CD4-positive, alpha-beta T cell treated with Interleukin-17A for 1 hour (primary cell): ENCODE measurements at places on chromosomes 3 and 15.

GRCh38 chr3:169563775-169564059 lies 99.8 kb downstream of the MECOM start:
- DNase-seq = no peak

- no peak for DNase-seq
Observed at GRCh38 chr3:10950476-10951294, 41.9 kb upstream of the SLC6A1 start.

- DNase-seq = no peak
Observed at GRCh38 chr3:113086560-113087461, 96.0 kb downstream of the GTPBP8 start.

GRCh38 chr3:173064631-173065030 lies 76.4 kb downstream of the SPATA16 start:
- no peak for DNase-seq

DNA sequence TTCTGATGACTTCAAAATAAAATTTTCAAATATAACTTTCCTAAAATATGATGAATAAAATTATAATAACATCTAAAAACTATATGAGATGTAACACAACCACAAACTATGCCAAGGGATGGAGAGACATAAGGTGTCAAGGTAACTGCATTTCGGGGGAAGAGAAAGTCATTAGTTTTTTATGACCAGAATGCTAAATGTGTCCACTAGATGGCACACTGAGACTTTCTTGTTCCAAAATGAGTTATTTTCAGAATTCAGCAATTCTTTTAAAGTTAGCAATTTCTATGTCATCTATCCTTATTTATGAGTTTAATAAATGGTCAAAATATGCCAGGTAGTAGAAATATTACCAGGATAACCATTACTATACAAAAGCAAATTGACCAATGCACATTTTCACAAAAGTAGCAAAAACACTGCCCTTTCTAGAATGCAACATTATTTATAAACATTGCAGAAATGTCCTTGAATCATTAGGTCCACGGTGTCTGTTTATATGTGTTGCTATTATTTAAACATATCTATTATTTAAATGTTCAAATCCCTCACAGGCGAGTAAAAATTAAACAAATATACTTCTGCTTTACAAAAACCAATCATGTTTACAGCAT lies 374.2 kb downstream of the PLCL2 start:
- DNase-seq = peak; percentile 62

DNA sequence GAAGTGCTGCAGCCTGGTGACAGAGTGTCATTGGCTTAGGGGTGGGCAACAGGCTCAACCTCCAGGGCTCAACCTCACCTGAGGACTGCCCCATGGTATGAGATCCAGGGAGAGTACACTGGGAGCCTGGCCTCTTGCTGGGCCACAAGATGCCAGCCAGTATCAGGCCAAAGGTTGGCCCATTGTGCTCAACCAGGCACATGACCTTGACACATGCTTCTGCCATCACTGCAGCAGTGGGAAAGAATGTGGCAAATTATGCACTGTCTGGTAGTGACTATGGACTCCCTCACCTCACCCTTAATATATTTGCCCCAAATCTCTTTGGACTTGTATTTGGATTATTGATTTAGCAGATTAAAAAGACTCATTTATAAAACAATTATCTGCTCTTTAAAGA lies 233.9 kb upstream of the GOLGA6L4 start:
- DNase-seq = no peak

DNA sequence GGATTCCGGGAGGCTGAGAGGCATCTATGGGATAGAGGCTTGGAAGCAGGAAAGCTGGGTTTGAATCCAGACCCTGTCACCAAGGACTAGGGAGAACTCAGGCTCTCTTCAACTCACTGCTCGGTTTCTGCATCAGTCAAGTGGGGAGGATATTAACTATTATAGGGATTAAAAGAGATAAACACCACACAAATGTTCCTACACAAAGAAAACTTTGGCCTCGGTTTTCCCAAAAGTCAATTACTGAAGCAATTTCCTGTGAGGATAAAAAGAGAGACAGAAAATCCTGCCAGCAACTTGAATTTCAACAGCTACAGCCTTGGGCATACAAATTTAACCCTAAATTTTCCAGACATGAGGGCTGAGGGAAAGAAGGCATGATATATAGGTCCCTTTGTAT lies 36.0 kb downstream of the ITGB5 start:
- DNase-seq = no peak

DNA sequence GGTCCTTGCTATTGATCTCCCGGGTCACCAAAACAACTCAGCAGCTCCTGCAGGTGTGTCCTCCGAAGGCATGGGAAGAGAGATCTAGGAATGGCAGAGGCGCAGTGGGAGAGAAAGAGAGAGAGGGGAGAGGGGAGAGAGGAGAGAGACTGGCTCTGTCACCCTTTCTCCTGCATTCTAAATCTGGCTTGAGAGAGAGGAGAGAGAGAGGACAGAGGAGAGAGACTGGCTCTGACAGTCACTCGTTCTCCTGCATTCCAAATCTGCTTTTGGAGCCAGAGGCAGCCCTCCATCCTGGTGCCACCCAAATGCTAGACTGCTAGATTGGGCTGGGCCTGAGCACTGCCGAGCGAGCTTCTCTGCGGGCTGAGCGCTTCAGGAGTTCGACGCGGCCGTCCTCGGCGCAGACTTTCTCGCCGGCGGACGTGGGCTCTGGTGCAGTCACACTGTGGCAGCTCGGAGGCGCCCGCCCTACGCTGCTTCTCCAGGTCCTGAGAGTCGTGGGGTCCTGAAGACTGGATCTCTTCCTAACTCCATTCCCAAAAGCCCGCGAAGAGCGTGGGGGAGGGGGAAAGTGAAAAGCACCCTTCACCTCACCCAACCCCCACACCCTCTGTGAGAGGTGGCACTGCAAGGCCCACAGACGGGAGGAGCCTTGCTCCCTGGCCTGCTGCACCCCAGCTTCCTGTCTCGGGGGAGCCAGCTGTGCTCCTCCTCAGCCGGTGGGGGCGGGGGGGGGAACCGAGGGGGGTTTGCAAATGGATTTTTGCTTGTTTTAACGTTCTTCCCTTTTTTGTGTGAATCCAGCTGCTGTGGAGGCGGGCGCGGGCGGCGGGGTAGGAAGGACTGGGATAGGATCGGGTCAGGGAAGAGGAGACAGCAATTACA lies 222.3 kb downstream of the MEIS2 start:
- DNase-seq = no peak

DNA sequence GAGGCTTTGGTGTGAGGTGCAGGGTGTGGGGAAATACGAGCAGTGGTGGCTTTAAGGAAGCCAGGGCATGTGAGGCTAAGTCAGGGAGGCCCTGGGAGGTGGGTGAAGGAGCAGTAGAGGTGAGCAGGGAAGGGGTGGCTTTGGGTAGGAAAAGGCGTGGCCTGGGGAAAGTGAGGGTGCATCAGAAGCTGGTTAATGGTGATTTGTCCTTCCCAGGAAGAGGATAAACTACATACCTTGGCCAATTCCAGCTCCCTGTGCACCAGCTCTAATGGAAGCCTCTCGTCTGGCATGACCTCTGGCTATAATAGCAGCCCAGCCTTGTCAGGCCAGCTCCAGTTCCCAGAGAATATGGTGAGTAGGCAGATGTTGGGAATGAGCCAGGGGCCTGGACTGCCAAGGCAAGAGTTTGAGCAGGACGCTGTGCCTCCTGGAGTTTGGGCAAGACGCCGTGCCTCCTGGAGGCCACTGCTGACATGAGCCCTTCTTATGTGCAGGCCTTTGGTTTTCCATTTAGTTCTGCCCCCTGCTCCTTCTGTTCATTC lies 41.3 kb downstream of the CDAN1 start:
- DNase-seq = no peak

DNA sequence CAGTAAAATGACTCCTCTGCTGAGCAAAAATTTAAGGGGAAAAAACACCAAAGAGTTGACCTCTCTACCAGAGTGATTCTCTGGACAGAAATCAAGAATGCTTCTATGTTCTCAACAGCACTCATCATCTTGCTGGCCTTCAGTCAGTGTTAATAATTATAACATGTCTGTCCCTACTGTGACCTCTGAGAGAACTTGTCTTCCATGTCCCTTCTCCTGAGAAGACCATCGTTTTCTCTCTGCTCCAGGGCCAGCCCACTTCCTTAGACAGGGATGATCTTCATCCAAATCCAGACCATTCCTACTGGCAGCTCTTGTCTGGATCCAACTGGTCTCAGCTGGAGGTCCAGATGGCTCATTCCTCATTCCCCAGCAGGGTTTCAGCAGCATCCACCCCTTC lies 139.0 kb upstream of the NECTIN3 start:
- DNase-seq = no peak

GRCh38 chr3:181578743-181579142 lies 133.0 kb upstream of the SOX2 start:
- DNase-seq = no peak

GRCh38 chr3:12451960-12452359 lies 32.3 kb upstream of the TSEN2 start:
- DNase-seq = no peak

- DNase-seq = peak; percentile 69
Observed at GRCh38 chr3:52277972-52278509, 408 bp downstream of the WDR82 start.

DNA sequence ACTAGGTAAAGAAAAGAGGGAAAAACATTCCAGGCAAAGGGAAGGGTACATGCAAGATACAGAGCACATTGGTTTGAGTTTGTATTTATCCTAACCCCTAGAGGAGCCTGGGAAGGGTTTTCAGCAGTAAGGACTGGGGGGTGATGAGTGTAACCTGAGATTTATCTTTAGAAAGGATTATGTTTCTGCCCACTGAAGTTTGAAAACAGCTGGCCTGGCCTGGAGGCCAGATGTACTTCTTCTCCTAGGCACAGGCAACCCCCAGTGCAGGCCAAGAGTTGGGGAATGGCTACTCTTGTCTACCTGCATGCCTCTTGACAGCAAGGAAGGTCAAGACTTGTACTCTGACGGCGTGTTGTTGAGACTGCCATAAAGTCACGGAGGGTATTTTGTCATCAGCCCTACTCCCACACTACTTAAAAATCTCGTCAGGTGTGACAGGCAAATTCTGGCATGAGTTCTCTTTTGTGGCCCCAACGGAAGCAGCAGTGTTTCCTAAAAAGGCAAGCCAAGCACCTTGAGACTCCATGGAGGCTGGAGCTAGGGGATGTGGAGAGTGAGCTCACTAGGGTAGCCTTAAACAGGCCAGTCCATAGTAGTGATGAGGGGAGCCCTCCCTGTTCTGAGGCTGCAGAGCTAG lies 241.5 kb upstream of the WNT5A start:
- DNase-seq = no peak

DNA sequence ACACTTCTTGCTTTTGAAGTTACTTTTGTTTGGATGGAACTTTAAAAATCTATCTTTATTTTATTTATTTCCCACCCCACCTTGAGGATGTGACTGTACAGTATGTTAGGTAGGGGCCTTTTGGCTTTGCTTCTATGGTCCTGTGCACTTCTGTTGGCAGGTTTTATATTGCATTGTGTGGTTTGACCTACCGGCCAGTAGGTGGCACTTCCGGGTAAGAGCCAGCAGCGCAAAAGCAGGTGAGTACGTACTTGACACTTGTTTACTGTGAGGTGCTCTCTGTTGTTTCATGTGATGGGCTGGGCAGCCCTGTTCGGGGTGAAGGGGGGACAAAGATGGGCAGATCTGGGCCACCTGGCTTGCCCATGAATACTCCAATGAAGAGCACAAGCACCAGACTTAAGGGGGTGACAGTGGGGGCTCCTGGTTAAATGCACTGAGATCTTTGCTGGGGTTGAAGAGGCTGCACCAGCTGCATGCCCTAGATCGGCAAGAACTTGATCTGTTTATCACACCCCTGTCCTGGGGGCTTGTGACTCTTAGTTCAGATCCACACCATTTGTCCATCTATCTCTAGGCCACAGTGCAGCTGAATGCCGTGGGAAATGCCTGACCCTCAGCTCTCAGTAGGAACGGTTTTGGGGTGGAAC lies 131.6 kb downstream of the NLGN1 start:
- DNase-seq = no peak

DNA sequence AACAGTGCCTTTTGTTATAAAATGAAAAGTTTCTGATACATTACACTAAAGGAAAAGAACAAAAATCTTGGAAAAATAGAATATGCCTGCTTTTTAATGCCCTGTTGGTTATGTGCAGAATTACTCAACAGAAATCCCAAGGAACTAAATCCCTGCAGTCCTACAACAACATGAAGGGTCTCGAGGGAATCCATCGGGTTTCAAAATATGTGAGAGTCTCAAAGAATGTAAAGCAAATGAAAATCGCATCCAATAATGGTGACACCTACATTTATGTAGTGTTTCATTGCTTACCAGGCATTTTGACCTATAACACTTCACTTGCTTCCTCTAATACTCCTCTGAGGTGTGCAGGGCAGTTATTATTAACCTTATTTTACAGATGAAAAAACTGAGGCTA lies 411.3 kb downstream of the FOXP1 start:
- no peak for DNase-seq

DNA sequence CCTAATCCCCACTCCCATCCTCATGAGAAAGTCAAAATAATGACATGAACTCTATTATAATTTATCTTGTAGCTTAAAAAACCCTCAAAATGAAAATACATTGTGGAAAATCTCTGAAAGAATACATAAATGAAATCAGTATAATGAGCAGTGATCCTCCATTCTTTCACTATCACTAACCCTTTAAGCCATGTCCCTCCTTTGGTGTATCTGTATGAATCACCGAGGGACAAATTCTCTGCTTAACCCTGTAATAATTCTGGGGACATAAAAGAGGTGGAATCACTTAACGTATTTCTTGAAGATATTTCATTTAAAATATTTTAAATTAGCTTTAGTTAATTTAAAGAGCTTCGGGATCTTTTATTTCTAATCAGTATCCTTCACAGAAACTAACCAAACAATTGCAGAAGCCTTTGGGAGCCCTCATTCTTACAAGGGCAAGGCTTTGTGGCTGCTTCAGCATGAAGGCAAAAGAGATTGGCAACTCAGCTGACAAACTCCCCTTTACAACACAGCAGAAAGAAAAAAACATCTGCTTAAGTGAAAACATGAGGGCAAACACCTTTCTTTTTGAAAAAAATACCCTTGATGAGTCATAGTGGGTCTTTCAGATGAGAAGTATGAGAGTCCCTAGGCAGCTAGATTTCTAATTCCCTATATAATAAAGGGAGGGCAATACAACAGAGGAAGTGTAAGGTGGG lies 44.0 kb upstream of the ALCAM start:
- no peak for DNase-seq

GRCh38 chr3:111252779-111253178 lies 181.2 kb downstream of the NECTIN3 start:
- DNase-seq = no peak

DNA sequence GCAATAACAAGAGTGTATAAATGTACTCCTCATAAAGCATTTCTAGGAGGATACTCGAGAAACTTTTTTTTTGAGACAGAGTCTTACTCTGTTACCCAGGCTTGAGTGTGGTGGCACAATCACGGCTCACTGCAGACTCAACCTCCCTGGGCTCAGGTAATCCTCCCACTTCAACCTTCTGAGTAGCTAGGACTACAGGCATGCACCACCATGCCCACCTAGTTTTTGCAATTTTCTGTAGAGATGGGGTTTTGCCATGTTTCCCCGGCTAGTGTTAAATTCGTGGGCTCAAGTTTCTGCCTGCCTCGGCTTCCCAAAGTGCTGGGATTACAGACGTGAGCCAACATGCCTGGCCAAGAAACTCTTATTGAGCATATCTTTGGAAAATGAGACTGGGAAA lies 59.1 kb upstream of the PHLDB2 start:
- DNase-seq = no peak
